ENCODE measurements at places on chromosomes 7 and 10.

GRCh38 chr7:70071766-70072165, 473.5 kb downstream of the AUTS2 start:
- no peak for DNase-seq

DNA sequence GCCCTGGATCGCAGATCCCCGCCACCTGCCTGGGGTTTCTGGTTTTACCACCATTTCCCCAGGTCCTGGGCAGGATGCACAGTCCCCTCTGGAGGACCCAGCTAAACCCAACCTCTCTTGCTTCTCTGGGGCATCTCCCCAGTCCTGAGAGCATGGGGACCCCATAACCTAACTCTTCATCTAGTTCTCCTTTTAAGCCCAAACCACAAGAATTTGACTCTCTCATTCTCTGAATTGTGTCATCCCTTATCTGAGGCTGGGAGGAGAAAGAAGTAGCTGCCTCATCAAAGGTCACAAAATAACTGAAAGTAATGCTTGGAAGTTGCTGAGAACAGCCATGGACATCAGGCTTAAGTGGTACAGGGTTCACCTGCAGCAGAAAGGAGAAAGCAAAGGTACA, 159.9 kb downstream of the FGFR2 start:
- no peak for DNase-seq

DNA sequence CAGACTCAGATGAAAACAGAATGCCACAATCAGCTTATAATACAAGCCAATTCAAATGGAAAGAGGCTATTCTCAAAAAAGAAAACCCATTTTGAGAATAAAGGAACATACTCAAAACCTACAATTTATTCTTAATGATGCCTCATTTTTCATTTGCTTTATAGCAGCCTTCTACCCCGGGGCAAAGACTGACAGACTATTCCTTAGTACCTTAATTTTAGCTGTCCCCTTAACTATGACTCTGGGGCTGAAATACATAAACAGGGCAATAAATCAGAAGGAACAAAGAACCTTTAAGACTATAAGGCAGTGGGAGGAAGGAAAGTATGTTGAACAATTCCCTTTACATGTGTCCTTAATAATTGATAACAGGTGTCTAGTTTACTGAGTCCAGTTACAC, 76.8 kb downstream of the TMEM106B start:
- no peak for DNase-seq

GRCh38 chr10:132248455-132249225, 59.1 kb downstream of the STK32C start:
- no peak for DNase-seq

DNA sequence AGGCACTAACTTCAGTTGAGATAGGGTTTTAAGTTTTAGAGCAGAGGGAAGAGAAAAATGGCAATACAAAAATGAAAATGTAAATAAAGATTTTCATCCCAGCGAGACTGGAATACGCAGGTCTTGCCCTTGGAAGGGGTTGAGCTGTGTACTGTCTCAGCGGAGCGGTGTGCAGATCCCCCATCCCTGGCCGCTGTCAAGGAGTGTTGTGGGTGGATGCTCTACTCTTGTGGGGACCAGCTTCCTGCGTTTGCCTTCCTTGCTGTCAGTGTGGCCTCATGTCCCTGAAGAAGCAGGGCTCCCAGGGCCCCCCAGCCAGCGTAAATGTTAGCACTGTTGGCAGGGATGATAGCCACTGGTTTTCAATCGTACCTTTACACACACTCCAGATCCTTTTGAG, 249.7 kb upstream of the PITRM1 start:
- no peak for DNase-seq

DNA sequence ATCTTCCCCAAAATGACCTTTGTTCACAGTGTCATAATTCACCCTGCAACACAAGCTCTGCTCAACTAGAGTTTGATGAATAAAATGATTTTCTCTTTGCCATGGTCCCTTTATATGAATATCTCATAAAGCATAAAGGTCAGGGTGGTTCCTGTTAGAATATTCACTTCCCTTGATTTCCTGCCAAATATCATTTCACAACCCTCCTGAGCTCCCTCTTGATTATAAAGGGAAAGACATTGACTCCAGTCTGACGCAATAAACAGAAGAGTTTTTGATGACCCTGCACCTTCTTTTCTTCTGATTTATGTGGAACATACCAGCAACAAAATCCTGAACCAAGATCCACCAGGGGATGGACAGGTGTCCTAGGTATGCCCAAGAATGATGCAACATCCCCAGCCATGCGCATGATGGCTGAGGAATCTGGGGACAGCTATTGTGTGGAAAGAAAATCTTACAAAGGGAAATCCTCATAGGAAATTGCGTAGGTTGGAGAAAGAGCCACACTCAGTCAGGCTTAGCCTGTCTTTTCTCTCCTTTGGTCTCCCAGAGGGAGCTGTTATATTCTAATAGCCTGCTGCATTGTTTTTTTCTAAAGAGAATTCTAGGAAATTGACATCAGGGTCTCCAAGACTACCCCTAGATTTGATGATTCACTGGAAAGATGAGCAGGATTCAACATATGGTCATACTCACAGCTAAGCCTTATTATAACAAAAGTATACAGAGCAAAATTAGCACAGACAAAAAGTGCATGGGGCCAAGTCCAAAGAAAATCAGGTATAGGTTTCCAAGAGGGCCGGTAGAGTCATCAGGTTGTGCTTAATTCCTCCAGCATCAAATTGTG, 18.8 kb downstream of the IFIT3 start:
- peak; percentile 90 for DNase-seq

DNA sequence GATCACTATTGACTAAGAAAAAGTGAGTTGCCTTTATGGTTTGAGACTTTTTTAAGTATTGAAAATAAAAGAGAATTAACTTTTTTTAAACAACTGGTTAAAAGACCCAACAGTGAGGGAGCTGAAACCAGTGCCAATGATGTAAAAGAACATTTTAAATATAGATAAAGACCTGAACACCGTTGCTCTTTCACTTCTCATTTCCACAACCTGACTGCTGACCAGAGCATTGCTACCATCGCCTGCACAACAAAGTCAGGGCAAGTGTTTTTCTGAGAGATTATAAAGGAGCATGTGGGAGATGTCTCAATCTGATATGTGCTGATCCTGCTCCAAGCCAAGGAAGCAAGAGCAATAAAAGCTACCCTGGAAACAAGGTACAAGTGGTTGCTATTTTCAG, 34.7 kb downstream of the IMMP2L start:
- no peak for DNase-seq

DNA sequence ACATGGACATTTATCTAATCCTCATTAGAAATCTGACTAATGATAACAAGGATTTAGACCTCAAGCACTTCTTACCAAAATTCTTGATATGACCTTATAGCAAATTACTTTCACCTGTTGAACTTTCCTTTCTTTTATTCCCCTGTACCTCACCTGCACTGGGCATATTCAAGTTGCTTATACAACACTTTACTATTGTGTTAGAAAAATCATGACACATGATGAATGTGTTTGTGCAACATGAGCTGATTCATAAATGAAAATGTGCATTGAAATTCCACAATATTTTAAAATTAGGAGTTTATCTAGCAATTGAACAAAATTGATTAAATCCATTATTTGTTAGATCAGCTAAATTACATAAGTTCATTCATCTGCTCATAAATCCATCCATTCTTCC, 160.6 kb downstream of the CFTR start:
- no peak for DNase-seq

DNA sequence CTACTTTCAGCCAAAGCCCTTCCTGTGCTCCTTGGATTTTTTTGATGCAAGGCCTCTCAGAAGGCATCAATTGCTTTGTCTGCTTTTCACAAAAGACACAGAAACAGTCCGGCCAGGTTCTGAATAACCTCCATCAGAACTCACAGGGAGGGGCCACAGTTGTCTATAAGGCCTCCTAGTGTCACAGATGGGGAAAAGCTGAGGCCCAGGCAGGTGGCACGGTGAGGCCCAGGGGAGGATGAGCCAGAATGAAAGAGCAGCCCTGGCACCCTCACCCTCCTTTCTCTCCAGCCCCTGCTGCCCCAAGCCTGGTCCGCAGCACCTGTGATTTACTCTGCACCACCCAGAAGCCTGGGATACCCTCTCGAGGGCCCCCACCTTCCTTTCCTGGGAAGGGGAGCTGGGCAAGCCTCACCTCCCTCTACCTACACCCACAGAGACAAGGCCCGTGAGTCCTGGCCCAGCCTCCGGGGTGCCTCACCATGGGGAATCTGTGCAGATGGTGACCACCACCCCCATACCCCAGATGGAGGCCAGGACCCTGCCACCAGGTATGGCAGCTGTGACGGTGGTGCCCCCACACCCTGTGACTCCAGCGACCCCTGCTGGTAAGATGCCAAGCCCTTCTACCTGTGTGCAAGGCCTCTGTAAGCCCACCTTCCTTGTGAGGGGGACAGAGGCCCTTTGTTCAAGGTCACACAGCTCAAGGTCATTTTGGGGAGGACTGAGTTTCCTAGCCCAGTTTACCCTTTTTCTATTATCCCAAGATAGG, 26.2 kb upstream of the ZNF467 start:
- no peak for DNase-seq

GRCh38 chr7:50502001-50502684, 52.0 kb upstream of the FIGNL1 start:
- peak; percentile 97 for DNase-seq

DNA sequence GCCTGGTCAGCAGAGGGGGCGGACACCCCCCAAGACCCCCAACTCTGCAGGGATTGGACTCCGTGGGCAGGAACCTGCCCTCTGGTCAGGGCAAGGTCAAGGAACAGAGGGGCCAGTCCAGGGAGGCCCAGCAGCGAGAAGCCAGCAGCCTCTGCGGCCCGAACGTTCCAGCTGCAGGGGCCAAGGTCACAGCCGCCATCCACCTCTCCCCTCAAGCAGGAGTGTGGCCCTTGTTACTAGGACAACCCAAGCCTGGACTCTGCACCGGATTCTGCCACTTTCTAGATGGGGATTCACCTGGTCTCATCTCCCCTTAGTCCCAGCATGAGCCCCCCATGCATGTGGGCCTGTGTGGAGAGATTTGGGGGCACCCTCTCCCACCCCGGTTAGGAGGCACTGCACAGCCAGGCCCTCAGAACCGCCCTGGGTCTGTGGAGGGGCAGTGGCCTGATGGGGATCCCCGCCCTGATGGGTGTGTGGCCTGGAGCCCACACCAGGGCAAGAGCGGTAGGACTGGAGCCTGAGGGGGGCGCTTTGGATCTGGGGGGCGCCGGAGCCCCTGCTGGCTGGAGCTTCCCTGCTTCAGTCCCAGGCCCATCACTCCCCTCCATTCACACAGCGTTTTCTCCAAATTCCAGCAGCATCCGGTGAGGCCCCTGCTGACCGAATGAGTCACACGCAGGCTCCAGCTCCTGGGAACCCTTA, 18.1 kb downstream of the ADGRA1 start:
- DNase-seq = no peak

GRCh38 chr7:151081170-151082101, 827 bp upstream of the FASTK start:
- DNase-seq = no peak

GRCh38 chr10:61119573-61119972, 175.6 kb upstream of the RHOBTB1 start:
- DNase-seq = no peak

GRCh38 chr7:94781236-94781635, 125.3 kb upstream of the SGCE start:
- DNase-seq = no peak

- DNase-seq = no peak
Observed at GRCh38 chr10:129550658-129551057, 83.6 kb downstream of the MGMT start.

- DNase-seq = no peak
Observed at GRCh38 chr10:122259075-122259466, 12.0 kb upstream of the BTBD16 start.

DNA sequence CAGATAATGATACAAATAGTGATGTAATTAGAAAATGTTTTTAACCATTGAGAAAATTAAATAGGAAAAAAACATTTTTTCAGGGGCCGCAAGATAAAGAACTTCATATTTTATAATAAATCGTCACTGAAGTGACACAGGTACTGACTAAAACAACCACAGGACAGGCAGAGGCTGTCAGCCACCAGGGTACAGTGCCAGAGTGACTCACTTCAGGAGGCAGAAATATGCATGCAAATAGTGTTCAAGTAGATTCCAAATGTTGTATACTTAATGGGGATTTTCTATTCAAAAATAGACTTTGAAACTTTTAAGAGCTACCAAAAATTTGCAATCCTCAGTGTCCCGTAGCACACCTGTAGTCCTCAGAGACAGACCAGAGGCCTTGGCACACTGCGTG, 68.6 kb downstream of the FRMPD2 start:
- no peak for DNase-seq

DNA sequence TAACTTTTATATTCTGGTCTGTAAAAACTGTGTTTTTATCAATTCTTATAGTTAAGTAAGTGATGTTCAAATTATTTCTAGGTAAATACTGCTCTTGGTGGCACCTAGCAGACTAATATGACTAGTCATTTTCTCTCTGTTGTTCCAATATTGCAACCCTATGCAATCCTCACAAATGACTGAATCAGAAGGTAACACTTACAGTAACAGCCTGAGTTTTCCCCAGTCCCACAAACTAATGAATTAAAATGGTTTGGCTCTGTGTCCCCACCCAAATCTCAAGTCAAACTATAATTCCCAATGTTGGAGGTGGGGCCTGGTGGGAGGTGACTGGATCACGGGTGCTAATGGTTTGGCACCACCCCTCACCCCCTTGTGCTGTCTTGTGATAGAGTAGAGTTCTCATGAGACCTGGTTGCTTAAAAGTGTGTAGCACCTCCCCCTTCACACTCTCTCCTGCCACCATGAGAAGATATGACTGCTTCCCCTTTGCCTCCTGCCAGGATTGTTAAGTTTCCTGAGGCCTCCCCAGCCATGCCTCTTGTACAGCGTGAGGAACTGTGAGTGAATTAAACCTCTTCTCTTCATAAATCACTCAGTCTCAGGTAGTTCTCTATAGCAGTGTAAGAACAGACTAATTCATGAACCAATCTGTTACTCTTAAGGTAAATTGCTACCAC, 43.5 kb downstream of the MTPN start:
- no peak for DNase-seq

DNA sequence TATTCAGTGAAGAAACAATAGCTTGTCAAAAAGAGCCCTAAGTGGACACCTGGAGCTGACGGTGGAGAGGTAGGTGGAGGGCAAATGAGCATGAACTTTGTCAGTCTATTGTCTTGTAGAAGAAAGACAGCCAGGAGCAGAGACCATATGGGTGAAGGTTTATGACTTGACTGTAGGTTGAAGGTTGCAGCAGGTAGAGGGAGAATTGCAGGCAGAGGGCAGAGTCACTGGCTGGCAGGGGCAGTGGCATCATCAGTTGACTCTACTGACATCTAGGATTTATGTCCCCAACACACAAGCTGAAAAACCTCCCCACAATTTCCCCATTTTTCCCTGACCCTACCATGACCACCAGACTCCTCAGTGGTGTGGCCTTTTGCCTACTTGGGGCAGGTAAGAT, 243.6 kb upstream of the PRSS58 start:
- DNase-seq = no peak
